Cerebellum (tissue), 4 donors: ENCODE measurements at places on chromosomes 2 and 18.

DNA sequence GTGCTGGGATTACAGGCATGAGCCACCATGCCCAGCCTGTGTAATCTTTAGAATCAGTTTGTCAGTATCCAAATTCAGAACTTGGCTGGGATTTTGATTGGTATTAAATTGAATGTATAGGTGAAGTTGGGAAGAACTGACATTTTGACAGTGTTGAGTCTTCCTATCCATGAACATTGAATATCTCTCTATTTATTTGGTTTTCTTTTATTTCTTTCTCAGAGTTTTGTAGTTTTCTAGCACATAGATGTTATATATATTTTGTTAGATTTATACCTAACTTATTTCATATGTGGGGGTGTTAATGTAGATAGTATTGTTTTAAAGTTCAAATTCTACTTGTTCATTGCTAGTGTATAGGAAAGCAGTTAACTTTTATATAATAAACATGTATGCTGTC, 31.5 kb downstream of the CEP192 start:
- DNase-seq, result no peak

GRCh38 chr2:64263315-64263714, 119.1 kb upstream of the PELI1 start:
- DNase-seq, result no peak

- no peak for DNase-seq
These were observed 145.1 kb upstream of the CELF4 start for GRCh38 chr18:37710726-37711125.

DNA sequence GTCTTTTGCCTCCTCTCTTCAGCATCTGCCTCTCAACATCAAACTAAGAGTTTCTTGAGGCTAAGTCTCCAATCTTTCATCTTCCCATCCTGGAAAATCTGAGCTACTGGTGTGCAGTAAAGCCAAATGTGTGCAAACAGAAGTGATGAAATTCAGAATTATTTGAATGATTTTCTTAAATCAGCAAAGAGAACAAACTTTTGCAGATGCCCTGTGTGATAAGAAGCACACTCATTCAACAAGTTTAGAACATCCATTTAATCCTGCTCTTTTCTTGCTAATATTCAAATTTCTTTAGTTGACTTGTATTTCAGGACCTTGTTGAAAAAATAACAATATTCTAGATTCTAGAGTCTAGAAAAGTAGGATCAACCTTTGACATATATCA, 1374.9 kb upstream of the CELF4 start:
- DNase-seq, result no peak

- DNase-seq, result no peak
These were observed 21.0 kb upstream of the SEMA4C start for GRCh38 chr2:96890726-96891385.

- no peak for DNase-seq
These were observed 79.1 kb downstream of the ARHGEF4 start for GRCh38 chr2:130915595-130916437.

- no peak for DNase-seq
These were observed 267.9 kb upstream of the TNP1 start for GRCh38 chr2:217127744-217128143.
